Activated CD4-positive, alpha-beta T cell treated with anti-CD3 and anti-CD28 coated beads, Interleukin-2, Interleukin-6, amounts not matched to agents 100 ng/mL and 50 ng/mL, durations not matched to agents 16 hours and 8 hours (primary cell): ENCODE measurements at places on chromosomes 1 and 21.

DNA sequence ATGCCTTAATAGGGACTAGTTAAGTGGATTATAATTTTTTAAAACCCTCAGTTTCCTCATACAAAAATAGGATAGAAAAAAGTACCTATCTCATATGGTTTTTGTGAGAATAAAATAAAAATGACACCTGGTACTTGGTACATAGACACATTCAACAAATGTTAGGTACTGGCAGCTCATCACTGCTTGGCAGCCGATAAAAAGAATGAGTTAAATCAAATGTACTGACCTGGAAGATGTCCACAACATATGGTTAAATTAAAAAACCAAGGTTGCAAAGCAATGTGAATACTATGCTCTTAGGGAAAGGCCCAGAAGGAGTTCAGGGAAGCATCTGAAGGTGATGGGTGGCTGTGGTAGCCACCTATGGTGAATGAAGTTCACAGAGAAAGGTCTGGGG, 64.9 kb upstream of the SMYD2 start:
- no peak for DNase-seq

DNA sequence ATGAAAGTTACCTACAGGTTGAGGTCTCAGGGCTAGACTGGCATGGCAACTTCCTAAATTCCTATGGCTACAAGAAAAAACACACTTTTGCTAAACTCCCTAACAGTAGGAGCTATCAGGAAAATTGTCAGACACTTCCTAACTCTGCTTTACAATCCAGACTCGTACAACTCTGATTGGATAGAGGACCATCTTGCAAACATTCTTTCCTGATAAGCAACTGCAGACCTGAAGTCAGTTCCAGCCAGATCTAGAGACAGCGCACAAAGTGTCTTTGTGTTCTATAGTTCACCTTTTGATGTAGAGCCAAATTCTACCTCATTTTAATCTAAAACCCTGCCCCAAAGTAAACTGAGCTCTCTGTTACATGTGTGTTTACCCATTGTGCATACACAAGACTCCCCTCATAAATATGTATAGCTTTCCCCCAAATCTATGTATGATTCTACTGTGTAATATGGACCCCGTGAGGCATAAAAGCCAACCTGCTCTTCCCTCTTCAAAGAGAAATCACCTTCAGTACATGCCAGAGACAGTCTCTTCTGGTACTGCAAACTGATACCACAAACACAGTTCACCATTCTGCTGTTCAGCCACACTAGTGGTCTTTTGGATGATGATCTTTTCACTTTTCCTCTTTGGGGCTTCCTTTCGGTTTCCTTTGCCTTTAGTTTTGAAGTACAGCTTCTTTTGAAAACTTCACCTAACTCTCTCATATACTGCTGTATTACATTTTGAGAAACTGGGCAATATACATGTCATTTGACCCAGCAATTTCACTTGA, 21.7 kb downstream of the ZP4 start:
- no peak for DNase-seq

DNA sequence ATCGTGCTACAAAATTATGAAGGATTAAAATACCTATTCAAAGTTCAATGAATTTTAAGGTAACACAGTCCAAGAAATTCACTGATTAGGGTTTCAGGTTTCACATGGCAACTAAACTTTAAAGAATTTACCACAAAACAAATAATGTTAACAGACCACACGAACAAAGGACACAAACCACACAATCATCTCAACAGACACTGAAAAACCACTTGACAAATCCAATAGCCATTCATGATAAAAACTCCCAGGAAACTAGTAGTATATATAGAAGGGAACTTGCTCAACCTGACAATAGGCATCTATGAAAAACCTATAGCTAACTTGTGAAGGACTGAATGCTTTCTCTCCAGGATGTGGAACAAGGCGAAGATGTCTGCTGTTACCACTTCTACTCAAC, 21.1 kb upstream of the SH2D5 start:
- DNase-seq = no peak

DNA sequence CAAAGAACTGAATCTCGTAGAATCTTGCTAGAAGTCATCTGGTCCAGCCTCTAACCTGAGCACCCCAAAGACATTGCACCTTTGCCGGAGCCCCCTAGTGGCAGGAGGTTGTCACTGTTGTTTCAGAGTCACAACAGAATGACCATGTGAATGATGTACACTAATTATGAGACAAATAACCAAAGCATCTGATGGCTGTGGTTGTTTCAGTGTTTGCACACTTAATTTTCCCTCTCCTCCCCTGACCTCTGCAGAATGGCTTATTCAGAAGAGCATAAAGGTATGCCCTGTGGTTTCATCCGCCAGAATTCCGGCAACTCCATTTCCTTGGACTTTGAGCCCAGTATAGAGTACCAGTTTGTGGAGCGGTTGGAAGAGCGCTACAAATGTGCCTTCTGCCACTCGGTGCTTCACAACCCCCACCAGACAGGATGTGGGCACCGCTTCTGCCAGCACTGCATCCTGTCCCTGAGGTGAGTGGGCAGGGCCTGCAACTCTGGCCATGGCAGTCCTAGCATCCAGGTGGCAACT, 26.4 kb downstream of the TRAF5 start:
- DNase-seq = peak; percentile 70

DNA sequence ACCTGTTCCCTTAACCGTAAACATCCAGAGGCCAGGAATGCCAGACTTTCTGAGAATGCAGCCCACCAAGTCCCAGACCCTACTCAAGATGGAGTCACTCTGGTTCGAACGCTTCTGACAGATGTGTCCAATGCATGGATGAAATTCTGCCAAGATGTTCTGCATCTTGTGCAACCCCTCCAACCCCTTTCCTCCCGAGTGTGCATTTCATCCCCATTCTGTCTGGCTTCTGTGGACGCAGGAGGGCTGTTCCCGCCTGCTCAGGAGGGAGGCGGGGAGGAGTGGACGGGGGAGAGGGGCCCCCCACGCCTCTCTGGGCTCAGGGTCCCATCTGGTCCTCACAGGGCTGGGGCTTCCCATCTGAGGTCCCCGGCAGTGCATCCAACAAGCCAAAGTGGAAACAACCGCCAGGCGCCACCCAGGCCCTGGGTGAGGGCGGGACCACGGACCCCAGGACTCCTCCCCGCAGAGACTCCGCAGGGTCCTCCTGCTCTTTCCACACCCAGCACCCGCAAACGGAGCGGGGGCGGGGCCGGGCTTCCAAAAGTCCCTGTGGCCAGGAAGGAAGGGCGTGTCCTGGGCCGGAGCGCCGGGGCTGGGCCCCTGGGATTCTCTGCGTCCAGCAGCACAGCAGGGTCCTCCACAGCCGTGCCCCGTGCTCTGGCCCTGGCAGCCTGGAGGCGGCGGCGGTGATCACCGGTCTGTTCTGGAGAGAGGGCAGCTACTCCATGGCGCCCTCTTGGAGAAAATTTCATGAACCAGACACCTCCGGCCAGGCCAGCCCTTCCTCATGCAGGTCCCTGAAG, 27.8 kb upstream of the SUMO3 start:
- peak; percentile 65 for DNase-seq

GRCh38 chr21:34105947-34106541, 32.7 kb downstream of the MRPS6 start:
- DNase-seq = no peak

DNA sequence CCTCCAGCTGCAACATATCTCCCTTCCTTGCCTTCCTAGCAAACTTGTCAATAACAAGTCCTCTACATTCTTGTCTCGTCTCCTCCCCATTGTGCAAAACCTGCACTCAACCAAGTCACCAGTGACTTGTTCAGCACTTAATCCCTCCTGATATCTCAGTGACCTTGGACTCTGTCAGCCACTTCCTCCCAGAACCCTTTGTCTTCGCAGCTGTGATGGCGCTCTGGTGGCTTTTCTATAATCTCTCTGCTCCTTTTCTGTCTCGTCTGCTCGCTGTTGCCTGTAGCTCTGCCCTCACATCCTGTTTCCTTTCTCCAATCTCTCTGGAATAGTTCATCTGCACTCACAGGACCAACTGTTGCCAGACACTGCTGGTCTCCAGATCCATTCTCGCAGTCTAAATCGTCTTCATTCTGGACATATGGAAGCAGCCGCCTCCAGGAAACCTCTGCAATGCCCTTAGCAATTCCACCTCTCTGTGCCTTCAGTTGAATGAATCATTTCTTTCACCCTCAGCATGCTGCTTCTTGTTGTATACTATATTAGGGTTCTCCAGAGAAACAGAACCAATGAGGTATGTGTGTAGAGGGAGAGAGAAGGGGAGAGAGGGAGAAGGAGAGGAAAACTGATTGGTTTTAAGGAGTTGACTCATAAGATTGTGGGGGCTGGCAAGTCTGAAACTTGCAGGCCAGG, 17.4 kb upstream of the IFNAR2 start:
- DNase-seq = no peak

DNA sequence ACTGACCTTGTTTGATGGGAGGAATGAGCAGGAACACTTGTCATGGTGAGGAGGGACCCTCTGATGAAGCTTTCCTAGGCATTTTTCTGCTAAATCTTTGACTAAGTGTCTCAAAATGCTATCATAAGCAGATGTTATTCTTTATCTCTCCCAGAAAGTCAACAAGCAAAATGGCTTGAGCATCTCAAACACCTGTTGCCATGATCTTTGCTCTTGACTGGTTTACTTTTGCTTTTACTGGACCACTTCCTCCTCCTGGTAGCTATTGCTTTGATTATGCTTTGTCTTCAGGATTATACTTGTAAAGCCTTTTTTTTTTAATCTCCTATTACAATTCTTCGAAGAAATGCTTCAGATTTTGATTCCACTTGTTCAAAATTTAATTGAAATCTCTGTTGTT, 157.4 kb downstream of the GPR52 start:
- no peak for DNase-seq

- no peak for DNase-seq
Measured at GRCh38 chr21:45516071-45516670, 26.1 kb downstream of the SLC19A1 start.

DNA sequence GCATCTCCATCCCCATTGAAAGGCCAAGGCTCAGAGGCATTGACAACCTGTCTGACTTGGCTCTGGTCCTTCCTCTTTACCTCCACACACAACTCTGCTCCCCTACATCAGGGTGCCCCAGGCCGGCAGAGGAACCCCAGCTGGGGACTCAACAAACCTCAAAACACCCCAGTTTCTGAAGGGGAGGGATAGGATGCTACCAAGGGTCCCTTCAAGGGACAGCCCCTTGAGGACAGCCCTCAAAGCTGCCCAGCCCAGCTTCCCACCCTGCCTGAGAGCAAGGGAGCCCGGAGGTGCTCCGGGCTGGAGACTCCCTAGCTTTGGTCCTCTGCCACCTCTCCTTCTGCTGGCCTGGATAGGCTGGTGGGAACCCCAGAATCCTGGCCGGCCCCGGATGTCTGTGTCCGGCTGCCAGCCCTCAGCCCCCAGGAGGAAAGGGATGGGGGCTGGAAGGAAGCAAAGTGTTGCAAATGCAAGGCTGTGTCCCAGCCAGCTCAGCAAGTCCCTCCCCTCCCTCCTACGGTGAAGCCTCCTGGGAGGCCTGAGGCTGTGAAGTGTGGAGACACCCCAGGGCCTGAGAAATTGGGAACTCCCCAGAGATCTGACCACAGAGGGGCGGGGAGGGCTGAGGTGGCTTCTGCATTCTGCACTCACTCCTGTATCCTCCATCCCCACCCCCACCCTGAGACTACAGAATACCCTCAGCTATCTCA, 1.1 kb upstream of the MARCKSL1 start:
- DNase-seq = peak; percentile 66

DNA sequence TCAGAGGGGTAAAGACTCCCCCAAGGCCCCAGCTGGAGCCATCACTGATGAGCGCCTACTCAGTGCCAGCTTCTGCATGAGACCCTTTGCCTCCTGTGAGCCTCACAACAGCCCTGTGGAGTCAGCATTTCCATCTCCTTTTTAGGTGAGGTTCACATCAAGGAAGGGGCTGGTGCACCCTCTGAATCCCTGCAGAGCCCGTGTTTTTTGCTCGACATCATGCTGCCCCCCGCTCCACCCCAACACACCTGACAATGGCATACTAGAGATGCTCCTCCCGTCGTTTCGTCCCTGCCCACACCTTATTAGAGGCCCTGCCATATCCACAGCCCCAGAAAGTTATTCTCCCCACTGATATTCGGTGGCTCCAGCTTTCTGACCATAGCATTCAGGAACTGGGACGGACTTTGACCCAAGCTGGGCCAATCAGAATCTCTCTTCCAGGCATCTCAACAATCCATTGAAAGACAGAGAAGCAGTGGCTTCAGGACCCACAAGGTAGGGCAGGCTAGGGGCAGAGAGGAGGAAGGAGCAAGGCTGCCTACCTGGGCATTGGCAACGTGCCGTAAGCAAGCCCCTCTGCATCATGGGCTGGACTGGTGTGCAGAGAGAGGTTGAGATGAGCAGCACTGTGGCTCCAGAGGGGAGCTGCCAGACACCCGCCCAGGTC, 32.7 kb downstream of the EPHA10 start:
- no peak for DNase-seq

- DNase-seq = no peak
Measured at GRCh38 chr1:72892461-72892860, 610.1 kb upstream of the NEGR1 start.

DNA sequence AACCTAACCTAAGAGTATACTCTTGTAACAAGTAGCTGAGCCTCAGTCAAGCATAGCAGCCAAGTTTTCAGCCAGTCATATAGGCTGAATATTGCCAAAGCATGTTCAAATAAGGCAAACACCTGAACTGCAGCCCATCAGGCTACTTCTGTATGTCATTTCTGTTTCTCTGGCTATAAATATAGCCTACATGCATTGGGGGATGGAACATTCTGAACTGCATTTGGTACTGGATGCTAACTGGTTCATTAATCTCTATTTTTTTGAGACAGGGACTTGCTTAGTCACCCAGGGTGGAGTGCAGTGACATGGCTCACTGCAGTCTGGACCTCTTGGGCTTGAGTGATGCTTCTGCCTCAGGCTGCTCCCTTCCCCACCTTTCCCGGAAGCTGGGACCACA, 37.3 kb downstream of the MAST2 start:
- no peak for DNase-seq

GRCh38 chr1:155186794-155187455, 13.3 kb downstream of the TRIM46 start:
- no peak for DNase-seq

DNA sequence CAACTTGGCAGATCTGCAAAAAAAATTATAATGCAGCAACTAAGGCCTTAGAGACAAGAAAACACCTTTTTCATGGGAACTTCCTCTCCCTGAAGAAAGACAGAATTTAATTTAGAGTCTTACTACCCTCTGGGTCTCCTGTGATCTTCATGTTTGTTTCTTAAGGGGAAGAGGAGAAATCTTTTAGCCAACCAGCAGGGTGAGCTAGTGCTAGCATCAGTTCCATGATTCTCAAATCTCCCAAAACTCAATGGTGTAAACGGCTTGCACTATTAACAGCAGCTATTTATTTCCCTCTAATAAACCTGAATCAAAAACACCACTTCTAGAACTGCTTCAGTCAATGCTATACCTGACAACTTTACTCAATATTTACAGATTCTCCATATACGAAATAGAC, 3.8 kb downstream of the ZNF644 start:
- DNase-seq = no peak
